Stimulated activated CD4-positive, alpha-beta T cell treated with anti-CD3 and anti-CD28 coated beads, TNF-alpha, amount 100 ng/mL, for 4 hours (primary cell): ENCODE measurements at places on chromosomes 1 and 21.

GRCh38 chr1:8862528-8862927 lies 16.0 kb downstream of the ENO1 start:
- no peak for DNase-seq

DNA sequence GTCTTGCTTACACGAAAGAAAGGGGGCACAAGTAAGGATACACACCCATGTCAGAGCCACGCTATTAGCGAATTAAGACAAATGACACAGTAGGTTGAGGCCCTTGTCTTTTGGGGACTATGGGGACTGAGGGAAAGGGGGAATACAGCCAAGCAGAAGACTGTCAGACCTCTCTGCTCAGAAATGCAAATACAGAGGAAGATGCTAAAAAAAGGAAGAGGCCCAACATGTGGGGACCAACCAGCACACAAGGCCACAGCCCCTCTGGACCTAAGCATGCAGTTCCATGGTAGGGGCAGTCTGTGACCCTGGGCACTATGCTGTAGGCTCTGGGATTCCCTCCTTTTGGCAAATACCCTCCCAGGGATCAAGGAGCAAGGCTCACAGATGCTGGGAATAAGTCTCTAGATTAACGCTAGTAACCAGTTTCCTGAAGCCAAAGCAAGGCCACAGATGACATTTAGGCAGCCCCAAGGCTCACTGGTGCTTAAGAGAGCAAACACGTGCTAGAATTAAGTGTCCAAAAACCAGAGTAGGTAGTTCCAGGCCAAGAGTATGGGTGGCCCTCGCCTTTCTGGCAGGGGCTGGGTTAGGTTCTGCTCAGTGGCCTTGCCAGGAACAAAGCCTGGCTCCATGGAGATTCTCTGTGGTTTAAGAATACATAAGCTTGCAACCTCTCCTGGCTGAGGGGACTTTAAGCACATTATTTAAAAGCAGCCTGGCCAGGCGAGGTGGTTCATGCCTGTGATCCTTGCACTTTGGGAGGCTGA lies 38.2 kb downstream of the RABIF start:
- no peak for DNase-seq

DNA sequence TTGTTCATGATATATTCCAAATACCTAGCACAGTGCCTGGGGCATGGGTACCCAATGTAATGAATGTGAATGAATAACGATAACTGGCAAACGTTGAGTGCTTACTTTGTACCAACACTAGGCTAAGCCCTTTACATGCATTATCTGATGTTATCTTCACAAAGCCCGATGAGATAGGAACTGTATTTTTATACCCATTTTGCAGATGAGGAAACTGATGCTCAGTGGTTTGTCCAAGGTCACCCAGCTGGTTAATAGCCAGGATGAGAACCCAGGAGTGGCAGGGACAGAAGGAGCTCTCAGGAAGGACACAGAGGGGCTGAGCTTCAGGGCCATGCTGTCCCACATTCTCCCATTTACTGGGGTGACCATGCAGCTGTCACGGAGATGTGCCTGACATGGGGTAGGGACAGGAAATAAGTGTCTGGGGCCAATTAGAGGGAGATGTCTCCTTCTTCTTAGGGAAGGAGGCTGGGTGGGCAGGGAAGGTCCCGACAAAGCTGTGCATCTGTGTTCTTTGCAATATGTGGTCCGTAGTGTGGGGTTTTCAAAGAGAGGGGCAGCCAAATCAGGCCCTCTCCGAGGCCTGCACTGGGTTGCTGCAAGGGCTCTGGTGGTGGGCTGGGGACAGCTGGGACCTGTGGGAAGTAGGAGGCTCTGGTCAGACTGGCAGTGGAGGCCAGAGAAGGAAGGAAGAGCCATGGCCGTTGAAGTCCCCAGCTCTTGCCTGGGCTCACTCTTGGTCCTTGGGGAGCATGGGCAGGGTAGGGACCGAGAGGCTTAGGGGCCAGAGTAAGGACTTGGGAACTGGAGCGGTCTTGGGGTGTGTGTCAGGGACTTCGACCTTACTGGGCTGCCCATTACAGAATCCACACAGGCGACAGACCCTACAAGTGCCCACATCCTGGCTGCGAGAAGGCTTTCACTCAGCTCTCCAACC lies 26.6 kb downstream of the A3GALT2 start:
- DNase-seq, result no peak

DNA sequence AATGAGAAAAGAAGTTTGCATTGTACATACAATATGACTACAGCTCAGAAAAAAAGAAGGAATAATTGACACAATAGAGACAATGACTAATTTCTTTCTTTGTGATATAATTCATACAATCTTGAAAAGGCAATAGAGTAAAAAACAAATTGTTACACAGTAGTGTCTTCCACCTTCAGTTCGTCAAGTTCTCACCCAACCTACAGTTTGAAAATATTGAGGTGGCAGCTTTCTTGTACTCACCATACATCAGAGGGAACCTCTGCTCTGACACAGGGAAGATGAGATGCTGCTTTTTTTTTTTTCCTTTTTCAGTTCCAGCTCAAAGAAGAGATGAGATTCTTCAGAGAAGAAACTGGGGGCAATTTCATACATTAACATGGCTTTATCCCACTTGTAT lies 173.2 kb downstream of the ATP6V1G3 start:
- no peak for DNase-seq

DNA sequence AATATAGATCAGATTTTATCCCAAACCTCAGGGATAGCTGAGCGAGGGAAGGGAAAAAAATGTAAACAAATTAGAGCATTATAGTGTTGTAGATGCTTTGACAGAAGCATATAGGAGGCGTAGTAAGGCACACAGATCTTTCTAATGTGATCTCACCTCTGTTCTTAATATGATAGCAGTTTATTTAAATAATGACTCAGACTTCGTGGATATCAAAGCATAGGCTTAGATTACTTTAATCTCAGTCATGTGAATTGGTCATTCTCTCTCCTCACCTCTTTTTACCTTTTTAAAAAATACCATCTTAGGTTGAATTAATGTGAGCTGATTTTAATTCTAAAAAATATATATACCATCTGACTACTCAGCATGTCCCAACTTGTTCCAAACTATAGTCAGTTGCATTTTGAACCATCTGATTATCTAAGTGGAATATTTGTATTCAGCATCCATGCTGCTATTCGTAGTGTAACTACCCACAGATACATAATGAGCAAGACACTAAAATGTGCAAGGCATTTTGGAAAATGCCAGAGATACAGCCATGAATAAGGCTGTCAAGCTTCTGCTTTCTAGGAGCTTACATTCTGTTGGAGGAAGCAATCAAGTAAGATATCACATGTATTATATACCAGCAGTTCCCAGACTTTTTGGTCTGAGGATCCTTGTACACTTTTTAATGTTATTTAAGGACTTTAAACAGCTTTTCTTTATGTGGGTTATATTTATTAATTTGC lies 76.7 kb downstream of the OSBPL9 start:
- no peak for DNase-seq

DNA sequence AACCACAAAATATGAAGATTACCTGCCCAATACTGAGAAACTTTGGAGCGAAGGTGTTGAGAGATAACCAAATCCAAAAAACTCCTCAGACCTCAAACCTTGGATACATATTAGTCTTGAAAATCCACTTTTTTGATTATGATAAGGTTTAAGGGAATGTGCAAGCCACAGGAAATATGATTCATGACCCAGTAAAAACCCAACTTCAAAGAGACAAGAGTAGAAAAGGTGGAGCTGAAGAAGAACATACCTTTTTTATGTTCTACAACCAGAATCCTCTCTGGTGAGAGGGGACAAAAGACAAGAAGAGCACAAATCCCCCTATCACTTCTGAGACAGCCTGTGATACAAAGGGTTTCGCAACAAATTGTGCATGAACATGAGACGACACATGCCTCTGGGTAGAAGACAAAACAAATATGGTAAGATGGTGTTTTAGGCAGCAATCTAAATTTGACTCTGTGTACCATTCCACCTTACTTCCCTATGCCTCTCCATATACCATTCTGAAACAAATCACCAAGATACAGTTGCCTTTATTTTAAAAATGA lies 37.3 kb downstream of the COL24A1 start:
- DNase-seq, result no peak
